Ovary (tissue), 10 donors: ENCODE measurements at places on chromosomes 4 and X. TPM values are rescaled to one million over a fixed set of nuclear protein-coding genes. Genes with fewer than 3 reads are reported as not detected.
A peak's percentile ranks its signal among the peaks of the same experiment; 100 is the strongest.

GRCh38 chrX:15437724-15438123 is 53.5 kb upstream of the VEGFD start:
- no peak for DNase-seq

- no peak for DNase-seq
These were observed 5.2 kb upstream of the BMP15 start for GRCh38 chrX:50905334-50905733.

- no peak for DNase-seq
These were observed 656.7 kb downstream of the ZNF674 start for GRCh38 chrX:45888518-45888917.

DNA sequence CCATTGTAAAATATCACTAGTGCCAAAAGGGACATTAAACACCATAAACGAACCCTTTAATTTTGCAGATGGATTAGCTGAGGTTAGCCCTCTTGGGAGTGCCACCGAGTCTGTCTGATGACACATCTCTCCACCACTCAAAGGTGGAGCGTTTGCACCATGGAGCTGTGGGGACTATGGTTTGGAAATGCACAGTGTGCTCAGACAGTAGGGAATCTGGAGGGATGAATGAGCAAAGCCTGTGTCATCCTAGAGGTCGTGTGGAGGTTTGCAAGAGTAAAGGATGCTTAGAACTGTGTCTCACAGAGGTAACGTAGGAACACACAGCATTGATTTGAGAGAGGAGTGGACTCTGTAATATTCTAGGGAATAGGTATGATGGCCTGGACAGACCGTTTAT is 93.7 kb downstream of the CLNK start:
- DNase-seq: no peak

DNA sequence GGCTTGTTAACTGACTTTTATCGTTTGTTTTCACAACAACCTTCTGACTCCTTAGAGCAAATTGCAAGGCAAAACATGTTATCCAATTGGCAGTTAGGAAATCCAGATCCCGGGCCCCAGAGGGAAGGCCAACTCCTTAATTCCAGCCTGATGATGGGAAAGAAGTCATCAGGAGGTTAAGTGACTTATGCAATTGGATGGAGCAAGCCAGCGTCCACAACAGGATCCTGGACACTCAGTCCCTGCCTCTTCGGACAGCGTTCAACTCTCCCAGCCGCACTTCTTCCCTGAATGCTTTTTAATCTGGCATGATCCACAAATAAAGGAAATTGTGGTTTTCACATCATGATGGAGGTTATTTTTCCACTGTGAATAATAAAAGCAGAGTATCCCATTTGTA is 310.1 kb downstream of the RAB28 start:
- DNase-seq: no peak

DNA sequence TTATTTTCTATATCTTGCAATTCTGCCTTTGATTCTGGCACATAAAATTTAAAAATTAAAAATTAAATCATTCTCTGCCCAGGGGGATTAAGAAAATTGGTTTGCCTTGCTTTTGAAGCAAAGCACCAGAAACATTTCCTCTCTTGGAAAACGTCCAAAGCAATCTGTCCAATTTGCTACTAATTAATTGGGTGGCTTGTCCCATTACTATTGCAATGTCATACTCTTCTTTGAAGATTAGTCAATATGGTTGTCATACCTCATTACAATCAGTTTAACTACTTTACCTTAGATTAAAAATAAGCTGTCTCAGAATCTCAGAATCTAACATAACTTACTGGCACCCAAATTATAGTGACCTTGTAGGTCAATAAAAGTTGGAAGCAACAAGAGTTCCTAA is 208.8 kb downstream of the TMA16 start:
- DNase-seq: no peak

DNA sequence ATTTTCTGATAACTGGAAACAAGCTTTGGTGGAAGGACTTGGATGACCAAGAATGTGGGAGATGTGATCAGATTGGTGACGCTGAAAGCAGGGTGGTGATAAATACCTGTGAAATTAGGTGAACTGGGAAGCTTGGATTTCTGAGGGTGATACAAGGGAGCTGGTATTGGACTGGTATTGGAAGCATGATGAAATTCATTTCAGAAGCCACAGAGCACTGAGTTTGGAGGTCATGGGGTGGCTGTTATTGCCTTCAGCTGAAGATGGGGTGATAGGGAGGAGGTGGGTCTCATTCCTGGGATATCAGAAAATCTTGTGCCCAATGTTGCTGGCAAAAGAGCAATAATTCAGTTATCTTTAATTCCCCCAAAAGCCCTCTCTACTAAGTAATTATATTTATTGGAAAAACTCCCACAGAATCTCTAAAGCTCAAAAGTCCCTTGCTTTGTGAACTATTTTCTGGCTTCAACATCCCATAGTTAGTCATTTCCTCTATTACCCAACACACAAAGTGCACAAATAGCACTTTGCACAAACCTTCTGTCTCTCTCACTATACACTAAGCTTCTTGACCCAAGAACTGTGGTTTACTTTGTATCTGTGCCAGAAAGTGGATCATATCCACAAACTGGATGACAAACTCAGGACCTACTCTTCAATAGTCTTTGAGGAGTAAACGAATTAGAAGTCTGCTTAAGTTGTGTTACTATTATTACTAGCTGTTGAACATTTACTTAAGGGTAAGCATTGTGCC is 23.1 kb upstream of the CAMK2D start:
- no peak for DNase-seq

GRCh38 chr4:165524532-165525190 is 145.9 kb downstream of the CPE start:
- DNase-seq: no peak

GRCh38 chr4:128241425-128241913 is 46.1 kb downstream of the PGRMC2 start:
- no peak for DNase-seq

DNA sequence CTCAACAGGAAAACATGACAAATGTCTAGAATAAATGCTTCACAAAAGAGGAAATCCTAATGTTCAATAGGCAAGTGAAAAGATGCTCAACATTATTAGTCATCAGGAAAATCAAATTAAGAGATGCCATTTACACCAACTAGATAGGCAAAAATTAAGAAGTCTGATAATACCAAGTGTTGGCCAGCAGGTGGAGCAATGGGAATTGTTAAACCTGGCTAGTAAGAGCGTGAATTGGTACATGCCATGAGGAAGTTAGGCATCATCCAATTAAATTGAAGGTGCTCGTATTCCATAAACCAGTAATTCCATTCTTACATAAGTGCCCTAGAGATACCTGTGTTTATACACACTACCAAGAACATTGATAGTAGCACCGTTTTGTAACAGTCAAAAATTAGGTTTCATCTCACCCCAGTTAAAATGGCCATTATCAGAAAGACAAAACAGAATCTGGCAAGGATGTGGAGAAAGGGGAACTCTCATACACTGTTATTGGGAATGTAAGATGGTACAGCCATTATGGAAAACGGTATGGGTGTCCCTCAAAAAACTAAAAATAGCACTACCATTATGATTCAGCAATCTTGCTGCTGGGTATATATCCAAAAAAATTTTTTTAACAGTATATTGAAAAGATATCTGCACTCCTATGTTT is 14.0 kb upstream of the ZCCHC18 start:
- DNase-seq: no peak

- no peak for DNase-seq
These were observed 71.0 kb downstream of the TMA16 start for GRCh38 chr4:163565226-163566135.

GRCh38 chr4:1765409-1766072 is 27.6 kb upstream of the FGFR3 start:
- no peak for DNase-seq

GRCh38 chr4:89303814-89304388 is 3.7 kb downstream of the GPRIN3 start:
- DNase-seq: no peak

DNA sequence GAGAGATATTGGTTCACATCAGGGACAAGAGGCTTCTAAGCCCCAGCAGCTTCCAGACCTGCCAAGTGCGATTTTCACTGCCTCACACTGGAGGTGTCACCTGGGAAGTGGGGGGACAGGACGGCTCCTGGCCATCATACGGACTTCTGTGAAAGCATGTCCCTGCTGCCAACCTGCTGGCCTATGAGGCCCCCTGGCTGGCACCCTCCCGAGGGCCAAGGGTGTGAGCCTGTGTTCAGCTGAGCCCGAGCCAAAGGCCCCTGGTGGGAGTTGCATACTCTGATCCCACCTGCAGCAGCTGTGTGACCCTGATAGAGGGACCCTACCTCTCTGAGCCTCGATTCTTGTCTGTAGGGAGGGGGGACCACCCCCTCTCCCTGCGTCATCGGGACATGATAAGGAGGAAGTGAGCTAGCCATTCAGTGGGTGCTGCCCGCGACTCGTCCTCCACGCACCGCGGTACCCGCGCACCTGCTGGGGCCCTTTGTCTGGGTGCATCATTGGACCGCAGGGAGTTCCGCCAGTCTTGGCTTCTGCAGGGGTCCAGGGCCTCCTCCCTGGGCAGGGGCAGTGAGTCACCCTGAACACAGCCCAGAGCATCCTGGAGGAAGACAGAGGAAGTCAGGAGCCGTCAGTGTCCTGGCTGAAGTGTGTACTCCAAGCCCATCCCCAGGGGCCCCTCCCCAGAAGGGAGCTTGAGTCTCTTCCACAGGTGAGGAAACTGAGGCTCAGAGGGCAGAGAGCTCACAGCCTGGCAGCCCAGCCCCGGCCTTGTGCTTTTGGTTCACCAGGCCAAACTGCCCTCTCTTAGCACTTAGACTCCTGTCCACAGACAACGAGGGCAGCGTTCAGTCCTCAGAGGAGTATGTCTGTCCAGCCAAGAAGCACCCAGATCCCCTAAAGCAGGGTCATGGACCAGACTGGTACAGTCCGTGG is 24.1 kb downstream of the C4orf50 start:
- peak; percentile 19 for DNase-seq

DNA sequence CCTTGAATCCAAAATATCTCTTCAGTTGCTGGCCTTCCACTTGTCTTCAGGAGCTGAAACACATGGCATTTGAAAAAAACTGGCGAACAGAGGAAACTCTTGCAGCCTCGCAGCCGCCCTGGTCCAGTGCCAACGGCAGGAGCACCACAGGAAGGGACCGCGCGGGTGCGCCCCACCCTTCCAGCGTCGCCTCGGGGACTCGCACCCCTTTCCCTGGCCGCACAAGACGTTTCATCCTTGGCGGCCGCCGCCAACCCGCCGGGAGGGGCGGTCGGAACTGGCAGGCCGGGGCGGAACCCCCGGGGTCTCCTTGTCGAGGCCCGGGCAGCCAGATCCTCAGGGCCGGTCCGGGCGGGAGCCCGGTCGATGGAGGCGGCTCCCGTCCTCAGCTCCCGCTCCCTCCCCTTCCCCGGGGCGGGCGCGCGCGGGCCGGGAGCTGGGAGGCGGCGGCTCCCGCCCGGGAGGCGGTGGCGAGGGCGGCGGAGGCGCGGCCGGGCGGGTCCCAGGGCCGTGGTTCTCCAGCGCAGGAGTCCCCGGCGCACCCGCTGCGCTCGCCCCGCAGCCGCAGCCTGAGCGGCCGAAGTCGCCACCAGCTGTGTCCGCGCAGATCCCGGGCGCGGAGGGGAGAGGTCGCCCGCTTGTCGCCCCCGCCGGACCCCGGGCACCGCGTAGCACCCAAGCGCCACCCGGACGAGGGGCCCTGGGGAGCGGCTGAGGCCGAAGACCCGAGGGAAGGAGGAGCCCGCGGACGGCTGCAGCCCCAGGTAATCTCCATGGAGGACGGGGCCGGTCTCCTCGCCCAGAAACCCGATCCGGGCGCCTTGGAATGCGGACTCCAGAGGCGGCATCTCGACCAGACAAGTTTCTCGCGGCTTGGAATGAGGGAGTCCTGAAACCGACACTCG is 886 bp upstream of the NDST3 start:
- DNase-seq: peak; percentile 32

DNA sequence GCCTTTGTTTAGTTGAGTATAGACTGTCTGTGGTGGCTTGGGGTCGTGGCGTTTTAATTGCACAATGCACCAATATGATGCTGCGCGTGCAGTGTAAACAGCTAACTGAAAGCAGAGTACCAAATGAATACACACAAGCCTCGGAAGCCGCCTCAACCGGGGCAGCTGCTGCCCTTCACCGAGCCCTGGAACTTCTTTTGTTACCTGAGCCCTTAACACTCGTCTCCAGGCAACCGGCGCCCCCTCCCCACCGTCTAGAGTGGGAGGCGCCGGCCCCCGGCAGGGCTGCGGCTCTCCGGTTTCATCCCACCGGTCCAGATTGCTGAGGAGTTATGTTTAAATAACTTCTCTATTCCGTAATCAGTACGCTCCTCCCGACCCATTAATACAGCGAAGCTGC is 173.2 kb upstream of the TBL1X start:
- no peak for DNase-seq

DNA sequence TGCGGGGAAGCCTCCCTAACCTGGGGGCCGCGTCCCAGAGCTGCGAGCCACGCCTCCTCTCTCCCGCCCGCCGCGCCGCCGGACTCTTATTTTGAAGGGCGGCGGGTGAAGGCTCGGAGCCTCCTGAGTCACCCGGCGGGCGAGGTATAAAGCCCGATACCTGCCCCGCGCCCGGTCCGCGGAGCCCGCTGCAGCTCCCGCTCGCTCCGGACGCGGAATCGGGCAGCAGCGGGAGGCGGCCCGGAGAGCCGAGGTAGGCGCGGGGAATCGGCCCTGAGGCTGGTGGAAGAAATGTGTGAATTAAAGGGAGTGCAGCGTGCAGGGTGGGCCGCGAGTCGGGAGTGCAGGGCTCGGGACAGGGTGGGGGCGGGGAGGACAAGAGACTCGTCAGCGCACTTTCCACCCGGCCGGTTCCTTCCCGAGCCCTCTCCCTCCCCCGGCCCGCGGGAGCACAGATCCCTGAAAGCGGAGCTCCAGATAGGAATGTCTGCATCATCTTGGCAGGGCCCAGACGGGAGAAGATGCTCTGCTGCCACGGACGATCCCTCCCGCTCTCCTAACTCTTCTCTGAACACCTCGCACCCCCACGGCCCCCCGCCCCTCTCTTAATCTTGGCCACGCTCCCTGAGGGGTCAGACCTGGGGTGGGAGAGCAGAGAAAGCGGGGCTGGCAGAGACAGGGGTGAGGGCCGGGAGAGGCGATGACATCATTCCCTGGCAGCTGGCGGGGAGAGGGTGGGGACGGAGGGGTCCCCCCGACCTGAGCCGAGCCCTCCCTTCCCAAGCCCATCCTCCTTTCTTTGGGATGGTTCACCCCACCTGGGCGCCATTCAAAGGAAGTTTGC is 177.9 kb downstream of the CBR4 start:
- peak; percentile 88 for DNase-seq

DNA sequence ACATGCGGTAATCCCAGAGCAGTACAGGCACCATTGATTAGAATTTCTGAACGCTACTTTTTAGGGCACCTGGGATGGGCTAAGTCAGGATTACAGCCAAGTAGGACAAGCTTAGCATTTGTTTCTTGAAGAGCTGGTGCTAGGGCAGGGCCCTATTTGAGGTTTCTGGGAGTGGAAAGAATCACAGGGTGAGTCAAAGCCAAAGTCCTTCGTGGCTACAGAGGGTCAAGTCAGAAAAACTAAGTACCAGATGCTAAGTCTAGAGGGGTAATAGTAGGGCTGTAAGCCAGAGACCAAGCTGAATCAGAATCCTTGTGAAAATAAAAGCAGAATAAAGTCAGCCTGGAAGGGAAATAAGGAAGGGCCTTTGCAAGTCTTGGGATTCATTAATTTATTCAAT is 448.6 kb downstream of the ZIC3 start:
- no peak for DNase-seq

Gene ANK2
- 120 TPM for total RNA-seq

Gene GRPR
- not detected for total RNA-seq

Gene GAGE12J
- not detected for total RNA-seq

Gene GPC3
- total RNA-seq: 16.2 TPM

Gene MGARP
- 26.1 TPM for total RNA-seq

Gene TFE3
- total RNA-seq: 58.4 TPM

Gene GLRA3
- not detected for total RNA-seq
